ENCODE measurements at places on chromosomes 5 and 9. TPM values are rescaled to one million over a fixed set of nuclear protein-coding genes. Genes with fewer than 3 reads are reported as not detected.

The CCL27 gene
- 0.17 TPM for polyA plus RNA-seq

The PAEP gene
- not detected for polyA plus RNA-seq

The SLC31A2 gene
- polyA plus RNA-seq, result 5.1 TPM

The EIF4E1B gene
- polyA plus RNA-seq, result not detected

The ADAMTS2 gene
- polyA plus RNA-seq, result 68.2 TPM

The CARTPT gene
- not detected for polyA plus RNA-seq

The TLX3 gene
- polyA plus RNA-seq, result not detected

The ARL14EPL gene
- polyA plus RNA-seq, result not detected

The ADRA1B gene
- polyA plus RNA-seq, result 1.5 TPM

The MYORG gene
- 0.60 TPM for polyA plus RNA-seq

The OGN gene
- not detected for polyA plus RNA-seq

The HACD4 gene
- polyA plus RNA-seq, result 1.5 TPM

The SLC4A9 gene
- polyA plus RNA-seq, result not detected

The PFN3 gene
- not detected for polyA plus RNA-seq

The GGTA1 gene
- polyA plus RNA-seq, result not detected

The PIP5KL1 gene
- polyA plus RNA-seq, result 2.7 TPM

The ZFAND5 gene
- 79.3 TPM for polyA plus RNA-seq

- DNase-seq, result no peak
Measured at GRCh38 chr9:125330587-125330986, 69.0 kb downstream of the GAPVD1 start.

DNA sequence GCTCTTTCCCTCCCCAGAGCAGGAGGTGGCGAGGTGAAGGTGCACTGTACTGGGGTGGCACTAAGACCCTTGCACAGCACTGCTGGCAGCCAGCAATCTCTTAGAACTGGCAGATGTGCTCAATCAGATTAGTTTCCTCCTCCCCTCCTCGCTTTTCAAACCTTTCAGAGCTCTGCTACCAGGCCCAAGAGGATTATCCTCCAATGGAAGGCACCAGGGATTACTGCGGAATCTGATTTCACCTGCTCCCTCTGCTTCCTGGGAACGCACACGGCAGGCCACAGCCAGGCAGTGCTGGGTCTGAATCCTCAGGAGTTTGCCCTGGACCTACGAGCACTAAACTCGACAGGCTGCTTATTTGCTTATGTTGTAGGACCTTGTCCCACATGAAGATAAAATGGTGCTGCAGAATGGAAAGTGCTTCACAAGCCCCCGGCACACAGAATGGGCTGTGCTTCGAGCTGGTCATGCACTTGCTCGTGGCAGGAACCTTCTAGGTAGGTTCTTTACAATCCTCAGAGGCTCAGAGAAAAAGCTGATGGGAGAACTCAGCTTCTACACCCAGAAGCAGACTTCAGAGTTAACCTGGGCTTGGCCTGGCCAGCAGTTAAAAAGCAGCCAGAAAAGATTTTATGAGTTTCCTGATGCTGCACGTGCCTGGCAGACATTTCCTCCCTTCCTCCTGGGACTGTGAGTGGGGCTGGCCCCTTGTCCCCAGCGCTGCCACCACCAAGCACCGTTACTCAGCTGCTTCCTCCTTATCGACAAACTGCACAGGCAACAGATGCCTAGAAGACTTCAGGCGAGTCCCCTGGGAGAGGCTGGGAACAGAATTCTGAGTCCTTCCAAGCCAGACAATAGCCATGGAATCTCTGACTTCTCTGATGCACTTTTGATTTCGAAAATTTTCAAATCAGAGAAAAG lies 33.1 kb downstream of the FABP6 start:
- no peak for DNase-seq

DNA sequence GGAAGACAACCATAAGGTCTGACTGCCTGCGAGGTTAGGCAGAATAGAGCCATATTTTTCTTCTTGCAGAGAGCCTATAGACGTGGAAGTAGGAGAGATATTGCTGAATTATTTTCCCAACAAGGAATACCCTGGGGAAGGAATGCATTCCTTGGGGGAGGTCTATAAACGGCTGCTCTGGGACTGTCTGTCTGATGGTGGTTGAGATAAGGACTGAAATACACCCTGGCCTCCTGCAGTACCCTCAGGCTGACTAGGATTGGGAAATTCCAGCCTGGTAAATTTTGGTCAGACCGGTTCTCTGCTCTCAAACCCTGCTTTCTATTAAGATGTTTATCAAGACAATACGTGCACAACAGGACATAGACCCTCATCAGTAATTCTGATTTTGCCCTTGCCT lies 617.5 kb upstream of the GRIN3A start:
- DNase-seq, result no peak

GRCh38 chr5:132011622-132012343 lies at the start of gene ACSL6:
ACSL6 (minus strand) TSS chr5:132011658; CDS start chr5:132011553, 105 bp downstream.
- no peak for DNase-seq

DNA sequence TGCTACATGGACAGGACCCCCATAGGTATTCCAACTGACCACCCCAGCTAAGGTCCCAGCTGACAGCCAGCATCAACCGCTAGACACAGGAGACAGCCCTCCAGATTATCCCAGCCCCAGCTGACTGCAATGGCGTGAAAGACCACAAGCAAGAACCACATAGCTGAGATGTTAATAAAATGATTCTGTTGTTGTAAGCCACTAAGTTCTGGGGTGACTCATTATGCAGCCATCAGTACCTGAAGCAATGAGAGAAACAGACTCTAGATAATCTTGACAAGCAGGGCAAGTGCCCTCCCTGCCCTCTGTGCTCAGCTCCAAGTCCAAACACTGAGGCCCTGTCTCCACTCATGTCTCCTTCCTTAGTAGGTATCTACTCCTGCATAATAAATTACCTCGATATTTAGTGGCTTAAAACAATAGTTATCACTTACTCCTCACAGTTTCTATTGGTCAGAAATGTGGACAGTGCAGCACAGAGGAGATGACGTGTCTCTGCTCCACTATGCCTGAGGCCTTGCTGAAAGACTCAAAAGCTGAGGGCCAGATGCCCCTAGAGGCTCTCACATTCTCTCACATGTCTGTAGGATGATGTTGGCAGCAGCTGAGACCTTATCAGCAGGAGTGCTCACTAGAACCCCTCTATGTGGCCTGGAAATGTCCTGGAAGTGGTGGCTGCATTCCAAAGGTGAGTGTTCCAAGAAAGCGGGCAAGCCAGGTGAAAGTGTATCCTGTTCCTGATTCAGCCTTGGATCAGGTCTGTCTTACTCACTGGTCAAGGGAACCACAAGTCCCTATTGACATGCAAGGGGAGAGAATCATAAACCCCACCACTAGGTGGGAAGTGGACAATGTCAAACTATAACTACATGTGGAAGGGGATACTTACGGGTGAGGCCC lies 2.5 kb downstream of the MGAT1 start:
- peak; percentile 86 for DNase-seq

DNA sequence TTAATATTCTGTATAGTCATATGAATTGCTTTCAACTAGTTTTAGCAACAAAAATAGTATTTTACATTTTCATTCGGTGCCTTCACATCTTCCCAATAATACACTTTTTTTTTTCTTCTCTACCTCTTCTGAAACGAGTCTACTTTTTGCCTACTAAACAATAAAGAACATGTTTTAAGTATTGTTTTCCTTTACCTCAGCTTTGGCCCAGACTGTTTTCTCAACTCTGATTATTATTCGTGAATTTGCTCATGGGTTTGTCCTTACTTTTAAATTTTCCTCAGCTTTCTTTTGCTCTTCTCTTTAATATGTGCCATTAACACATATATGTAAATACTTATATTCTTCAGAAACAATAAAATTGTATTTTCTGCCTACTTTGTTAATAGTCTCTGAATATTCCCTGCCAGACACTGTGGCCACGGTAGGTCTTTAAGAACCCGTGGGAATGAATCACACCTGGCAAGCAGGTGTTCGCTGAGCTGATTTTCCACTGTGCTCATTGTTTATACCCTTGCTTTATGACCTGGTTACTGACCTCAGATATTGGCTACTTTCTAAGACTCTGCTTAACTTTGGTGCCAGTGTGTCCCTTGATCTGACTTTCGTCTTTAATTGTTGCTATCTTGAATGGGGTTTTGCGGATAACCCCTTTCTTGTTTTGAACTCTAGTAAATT lies 49.1 kb downstream of the FAM170A start:
- no peak for DNase-seq

GRCh38 chr9:94980947-94981722 lies 254.6 kb downstream of the AOPEP start:
- no peak for DNase-seq

- DNase-seq, result peak; percentile 61
Measured at GRCh38 chr5:141547488-141547887, 58.6 kb downstream of the PCDHGC5 start.

DNA sequence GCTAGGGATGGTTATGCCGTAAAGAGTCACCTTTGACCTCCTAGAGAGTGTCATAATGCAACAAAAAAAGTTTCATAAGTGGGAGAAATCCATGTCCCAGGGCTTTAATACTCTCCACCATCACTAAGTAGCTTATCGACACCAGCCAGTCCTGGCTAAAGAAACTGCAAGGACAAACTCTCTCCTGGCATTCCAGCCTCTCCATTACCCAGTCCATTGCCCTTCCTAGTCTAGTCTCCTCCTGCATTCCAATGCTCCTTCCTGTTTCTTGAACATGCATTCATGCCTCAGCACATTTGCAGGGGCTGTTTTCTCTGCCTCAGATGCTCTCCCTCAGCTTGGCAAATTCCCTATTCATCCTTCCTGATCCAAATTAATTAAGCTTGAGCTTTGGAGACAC lies 364.1 kb downstream of the BRINP1 start:
- DNase-seq, result no peak

DNA sequence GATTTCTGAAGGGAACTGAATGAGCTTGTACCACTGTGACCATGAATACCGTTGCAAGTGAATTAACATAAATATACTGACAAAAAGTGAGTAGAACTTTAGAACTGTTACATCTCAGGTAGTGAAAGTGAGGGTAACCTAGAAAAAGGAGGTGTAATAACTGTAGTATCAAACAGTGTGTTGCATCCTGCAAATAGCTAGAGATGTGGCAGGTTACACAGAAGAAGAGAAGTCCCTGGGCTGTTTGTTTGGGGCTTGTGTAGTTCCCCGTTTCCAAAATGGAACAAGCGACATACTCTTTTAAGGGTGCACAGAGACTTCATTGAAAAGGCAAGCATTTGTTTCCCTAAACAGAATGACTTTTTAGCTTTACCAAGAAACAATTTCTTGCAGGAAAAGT lies 214.8 kb downstream of the NR3C1 start:
- DNase-seq, result no peak

DNA sequence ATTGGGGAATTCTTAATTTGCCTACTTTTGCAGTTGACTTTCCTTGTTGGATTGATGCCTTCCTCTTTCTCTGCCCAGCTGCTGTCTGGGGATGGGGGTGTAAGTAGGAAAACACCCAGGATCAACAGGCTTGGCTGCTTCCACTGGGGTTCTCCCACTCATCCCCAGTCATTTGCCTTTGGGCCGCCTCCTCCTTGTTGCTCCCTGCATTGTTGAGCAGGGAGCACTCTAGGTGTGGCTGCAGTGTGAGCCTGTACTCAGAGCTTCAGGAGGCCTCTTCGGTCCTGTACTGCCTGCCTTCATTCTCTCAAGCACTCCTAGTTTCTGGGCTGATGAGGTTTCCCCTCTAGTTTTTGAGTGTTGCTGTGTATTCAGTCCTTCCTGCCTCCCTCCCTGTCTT lies 12.1 kb downstream of the RHOBTB3 start:
- no peak for DNase-seq

DNA sequence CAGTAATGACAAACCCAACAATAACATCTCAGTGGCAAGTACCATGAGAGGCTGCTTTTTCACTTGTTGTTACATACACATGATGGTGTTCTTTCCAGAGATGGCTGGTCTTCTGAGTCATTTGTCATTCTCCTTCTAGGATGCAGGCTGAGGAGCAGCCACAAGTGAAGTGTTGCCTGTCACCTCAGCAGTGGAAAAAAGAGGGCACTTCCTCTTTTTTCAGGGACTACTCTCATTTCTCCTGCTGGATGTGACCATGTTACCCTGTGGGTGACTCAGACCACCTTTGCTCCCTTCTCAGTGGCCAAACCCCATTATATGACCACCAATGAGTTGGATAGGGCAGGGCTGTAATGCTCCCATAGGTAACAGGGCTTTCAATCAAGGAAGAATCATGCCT lies 587.0 kb upstream of the ADAMTS16 start:
- DNase-seq, result no peak

DNA sequence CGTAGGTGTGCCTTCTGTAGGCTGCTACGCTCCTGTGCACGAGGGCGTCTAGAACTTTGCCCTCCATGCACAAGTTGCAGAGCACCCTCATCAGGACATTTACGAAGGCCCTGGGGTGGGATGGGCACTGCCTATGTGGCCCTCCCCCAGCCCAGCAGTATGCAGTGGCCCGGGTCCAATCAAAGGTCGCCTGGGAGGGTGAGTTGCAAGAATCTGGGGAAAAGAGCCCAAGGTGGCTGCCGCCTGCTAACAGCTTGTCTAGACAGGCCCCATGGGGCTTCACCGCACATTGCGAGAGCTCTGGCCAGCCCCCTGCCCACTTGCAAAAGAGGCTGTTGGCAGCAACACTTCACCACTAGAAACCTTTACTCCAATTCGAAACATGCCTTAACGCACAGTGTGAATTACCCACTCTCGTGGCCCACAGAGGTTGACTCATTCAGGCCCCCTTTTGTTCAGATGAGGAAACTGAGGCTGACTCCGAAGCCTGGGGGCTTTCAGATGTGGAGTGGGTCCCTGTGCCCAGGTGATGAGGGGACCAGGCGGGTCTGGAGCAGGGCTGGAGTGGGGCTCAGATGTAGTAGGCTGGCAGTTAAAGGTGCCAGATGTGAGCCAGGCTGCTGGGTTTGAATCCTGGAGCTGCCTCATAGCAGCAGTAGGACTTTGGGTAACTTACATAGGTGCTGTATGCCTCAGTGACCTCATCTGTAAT lies 31.8 kb upstream of the IL17B start:
- DNase-seq, result peak; percentile 16

- DNase-seq, result no peak
Measured at GRCh38 chr5:74196233-74196632, 444.3 kb downstream of the ENC1 start.

DNA sequence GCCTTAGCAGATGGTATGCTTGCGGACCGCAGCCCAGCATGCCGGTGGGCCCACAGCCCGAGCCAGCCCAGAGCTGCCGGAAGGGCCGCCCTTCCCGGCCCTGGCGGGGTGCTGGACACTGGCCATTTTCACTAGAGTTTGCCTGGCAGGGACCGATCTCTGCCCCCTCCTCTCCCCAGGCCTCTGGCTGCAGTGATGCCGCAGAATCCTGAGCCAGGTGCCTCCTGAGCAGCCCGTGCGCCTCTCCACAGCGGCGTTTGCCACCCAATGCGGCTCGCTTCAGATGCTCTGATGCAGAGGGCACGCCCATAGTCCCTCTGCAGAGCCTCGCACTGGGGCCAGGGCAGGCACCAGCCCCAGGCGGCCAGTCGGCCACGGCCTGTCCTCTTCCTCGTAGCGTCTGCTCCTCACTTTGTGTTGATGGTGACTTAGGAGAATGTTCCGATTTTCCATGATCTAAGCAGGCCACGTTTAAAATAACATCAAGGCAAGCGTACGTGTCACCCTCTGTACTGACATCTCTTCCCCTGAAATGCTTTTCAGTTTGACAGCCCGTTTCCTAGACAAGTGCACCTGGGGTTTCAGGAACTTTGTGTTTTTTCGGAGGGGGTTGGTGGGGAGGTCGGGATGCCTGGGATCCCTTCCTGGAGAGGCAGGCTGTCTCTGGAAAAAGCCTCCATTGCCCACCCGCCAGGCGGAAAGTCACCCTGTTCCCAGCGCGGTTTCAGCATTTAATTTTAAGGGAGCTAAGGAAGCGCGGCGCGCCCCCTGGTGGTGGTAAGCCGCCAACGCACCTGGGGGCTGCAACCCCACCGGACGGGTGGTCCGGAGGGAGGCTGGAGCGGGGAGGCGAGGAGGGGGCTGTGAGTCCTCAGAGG lies 29.8 kb upstream of the HMCN2 start:
- DNase-seq, result peak; percentile 50

Measured in IMR-90 (cell line).